ENCODE measurements at places on chromosomes 3 and 15.

- DNase-seq, result no peak
These were observed 133.3 kb downstream of the EPHB1 start for GRCh38 chr3:134928392-134928791.

GRCh38 chr3:127263586-127264231 is 24.1 kb downstream of the PRR20G start:
- no peak for DNase-seq

DNA sequence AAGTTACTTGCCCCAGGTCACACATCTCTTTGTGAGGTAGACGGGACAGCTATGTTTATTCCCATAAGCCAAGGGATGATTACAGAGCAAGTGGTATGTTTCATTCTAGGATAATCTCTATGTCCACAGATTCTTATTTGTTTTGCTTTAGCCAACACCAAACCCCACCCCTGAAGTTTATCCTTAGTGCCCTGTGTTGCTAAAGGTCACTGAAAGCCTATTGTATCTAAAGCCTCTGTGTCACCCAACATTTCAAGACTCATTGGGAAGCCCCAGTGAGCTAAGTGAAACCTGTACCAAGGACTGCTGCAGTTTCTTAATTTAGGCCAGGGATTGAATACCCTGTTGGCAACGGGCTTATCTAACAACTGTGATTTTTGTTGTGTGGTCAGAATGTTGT is 135.6 kb downstream of the ADAMTS9 start:
- DNase-seq, result no peak

- no peak for DNase-seq
These were observed 109.9 kb upstream of the RAP2B start for GRCh38 chr3:153052096-153052460.

- DNase-seq, result no peak
These were observed 396.6 kb upstream of the TMCO5A start for GRCh38 chr15:37537802-37538201.

DNA sequence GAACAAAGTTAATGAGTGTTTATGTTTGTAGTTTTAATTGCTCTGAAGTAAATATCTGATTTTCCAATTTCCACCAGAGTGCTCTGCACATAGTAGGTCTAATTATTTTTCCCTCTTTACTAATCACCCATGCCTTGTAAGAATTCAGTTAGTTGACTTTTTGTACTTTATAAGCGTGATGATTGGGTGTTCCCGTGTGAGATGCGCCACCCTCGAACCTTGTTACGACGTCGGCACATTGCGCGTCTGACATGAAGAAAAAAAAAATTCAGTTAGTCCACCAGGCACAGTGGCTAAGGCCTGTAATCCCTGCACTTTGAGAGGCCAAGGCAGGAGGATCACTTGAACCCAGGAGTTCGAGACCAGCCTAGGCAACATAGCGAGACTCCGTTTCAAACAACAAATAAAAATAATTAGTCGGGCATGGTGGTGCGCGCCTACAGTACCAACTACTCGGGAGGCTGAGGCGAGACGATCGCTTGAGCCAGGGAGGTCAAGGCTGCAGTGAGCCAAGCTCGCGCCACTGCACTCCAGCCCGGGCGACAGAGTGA is 507 bp upstream of the VHL start:
- DNase-seq, result no peak

- DNase-seq, result no peak
These were observed 18.9 kb downstream of the CX3CR1 start for GRCh38 chr3:39260957-39261356.

GRCh38 chr3:18989237-18989795 is 159.0 kb upstream of the KCNH8 start:
- no peak for DNase-seq

DNA sequence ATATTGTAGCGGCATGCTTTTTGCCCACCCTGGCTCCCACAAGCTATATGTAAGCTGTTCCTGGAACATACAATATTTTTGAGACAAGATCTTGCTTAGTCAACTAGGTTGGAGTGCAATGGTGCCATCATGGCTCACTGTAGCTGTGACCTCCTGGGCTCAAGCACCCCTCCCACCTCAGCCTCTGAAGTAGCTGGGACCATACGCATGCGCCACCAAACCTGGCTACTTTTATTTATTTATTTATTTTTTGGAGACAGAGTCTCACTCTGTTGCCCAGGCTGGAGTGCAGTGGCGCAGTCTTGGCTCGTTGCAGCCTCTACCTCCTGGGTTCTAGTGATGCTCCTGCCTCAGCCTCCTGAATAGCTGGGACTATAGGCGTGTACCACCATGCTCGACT is 6.7 kb upstream of the SQOR start:
- DNase-seq, result no peak

GRCh38 chr3:118272991-118273390 is 761.7 kb downstream of the IGSF11 start:
- no peak for DNase-seq

GRCh38 chr3:197460639-197461038 is 95.1 kb downstream of the BDH1 start:
- no peak for DNase-seq

- DNase-seq, result no peak
These were observed 166.6 kb downstream of the TIGIT start for GRCh38 chr3:114460459-114460858.

DNA sequence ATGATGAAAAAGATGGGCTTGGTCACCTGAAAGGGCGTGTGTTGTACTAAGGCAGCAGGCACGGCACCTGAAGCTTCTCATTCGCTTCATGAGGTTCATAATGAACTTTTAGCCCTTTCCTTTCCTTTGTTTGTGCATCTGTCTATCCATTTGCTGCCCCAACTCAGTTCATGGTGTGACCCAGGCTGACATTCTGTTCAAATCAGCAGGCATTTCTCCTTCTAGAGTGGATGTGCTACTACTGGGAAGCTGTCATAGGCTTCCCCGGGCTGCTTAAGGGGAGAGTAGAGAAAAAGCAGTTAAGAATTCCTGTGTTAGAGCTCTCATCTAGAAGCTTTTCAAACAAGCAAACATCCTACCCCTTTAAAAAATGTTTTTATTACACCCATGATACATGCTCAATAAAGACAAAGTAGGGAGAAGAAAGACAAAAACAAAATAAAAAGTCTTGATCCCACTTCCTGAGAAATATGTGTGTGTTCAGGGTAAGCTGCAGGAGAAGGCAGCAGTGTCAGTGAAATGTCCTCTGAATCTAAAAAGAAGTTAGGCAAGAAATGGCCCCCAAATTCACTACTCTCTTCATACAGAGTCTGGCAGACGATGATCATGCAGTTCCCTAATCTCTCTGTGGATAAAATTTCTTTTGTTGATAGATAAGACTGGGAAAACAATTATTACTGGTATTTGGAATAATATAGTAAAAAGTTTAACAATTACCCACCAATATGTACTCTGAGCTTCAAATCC is 136.9 kb upstream of the PFN2 start:
- DNase-seq, result no peak

DNA sequence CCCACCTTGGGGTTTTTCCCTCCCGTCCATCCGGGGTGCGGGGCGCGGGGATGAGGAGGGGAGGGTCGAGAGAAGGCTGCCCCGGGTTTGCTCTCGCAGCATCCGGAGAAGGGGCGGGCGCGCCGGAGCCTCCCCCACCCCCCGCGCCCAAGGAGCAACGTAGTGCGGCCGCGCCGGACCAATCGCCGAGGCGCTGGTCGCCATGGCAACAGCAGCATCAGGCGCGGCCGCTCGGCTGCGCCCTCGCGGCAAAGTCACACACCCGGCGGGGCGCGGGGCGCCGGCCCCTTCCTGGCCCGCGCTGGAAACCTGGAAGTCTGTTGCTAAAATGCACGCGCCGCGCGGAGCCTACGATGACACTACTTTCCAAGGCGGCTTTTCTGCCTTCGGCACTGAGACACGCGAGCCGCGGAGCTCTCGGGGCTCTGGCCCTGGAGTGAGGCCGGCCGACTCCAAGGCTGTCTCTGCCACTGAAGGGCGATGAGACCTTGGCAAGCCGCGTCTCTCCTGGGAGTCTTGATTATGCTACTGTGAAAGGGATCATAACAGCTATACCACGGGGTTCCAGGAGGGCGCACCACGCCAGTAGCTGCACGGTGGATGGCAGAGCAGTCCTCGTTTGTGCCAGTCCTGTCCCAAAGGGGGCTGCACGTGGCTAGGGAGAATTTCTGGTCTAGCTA is at the start of gene IQSEC1:
Gene IQSEC1, minus strand, starts transcription at position 104 of the 680 bp plus-strand sequence. CDS start 415 bp downstream, outside the sequence.
- peak; percentile 46 for DNase-seq

- DNase-seq, result no peak
These were observed 10.6 kb upstream of the SLC25A36 start for GRCh38 chr3:140931016-140931454.

DNA sequence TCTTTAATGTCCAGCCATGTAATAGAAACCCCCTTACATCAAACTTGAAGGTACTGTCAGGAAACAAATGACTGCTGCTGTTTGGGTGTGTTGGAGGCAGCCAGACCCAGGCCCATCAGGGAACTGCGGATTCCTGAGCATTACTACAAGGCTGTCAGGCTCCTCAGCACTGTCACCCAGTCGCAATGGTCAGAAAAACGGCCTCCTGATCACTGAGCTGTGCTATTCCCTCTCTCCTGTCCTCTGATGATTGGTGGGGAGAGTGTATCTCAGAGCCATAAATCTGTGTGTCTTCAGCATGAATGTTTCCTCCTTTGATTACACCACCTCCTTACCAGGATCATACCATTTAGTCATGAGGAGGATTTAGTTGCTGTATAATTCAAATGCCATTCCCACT is 135.2 kb upstream of the GADL1 start:
- no peak for DNase-seq

GRCh38 chr15:70094690-70095311 is 2.9 kb downstream of the TLE3 start:
- no peak for DNase-seq

DNA sequence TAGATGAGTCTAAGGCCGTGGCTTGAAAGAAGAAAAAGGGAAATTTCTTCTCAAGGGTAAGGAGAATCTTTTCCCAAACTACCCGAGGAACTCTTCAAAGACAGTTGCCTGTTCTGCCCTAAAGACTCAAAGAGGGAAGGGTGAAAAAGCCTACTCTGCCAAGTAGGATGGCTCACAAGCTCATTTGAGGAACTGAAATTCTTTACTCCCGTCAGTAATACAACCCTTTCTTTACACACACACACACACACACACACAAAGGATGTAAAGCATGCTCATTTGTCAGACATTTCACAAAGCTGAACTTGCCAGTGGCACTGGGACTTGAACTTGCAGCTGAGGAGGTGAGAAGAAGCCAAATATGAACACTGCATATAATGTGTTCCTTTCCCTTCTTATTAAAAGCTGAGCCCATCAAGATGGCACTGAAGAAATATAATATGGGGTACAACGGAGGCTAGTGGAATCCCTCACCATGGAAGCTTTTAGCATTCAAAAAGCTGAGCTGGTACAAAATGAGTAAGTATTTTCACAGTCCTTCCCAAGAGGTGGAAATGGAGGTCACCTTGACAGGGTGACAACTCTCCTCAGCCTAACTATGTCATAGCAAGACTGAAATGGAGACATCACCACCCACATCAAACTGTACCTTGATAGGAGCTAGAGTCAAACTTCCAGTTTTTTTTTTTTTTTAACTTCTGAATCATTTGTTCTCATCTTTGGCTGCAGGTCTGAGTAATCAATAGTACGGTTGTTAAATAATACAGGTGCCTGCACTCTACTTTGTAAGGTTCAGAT is 57.6 kb downstream of the TAFA4 start:
- no peak for DNase-seq

GRCh38 chr3:185164428-185165217 is 11.8 kb upstream of the C3orf70 start:
- no peak for DNase-seq

DNA sequence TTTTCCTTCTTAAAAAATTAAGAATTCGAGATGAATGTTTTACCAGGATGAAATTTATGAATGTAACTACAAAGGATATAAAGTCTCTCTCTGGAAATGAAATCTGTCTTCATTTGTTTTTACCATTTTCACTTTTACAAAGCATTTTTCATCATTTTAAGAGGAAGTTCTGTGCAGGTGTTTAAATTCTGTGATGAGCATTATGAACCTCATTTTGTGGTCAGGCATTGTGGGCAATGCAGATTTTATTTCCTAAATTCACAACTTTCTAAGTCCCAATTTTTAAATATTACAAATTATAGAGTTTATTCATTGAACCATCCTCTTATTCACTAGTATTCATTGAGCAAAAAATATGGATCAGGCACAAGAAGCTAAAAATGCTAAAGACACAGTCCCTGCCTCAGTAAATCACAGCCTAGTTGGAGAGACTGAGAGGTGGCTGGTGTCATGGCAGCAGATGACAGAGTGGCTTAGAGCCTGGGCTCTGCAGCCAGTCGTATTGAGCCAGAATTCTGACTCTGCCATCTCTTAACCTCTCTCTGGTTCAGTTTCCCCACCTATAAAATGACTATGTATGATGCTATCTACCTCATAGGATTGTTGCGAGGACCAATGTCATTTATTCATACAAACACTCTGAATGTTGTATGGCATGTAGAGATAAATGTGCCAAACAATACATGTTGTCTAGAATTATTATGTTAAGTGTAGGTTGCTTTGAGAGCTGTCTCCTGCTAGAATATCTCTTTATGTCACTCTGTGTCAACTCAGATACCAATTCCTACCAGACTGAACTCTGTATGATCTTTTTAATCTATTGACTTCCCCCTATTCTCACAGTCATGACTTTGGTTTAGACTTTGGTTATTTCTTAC is 7.5 kb upstream of the TGFBR2 start:
- DNase-seq, result no peak

DNA sequence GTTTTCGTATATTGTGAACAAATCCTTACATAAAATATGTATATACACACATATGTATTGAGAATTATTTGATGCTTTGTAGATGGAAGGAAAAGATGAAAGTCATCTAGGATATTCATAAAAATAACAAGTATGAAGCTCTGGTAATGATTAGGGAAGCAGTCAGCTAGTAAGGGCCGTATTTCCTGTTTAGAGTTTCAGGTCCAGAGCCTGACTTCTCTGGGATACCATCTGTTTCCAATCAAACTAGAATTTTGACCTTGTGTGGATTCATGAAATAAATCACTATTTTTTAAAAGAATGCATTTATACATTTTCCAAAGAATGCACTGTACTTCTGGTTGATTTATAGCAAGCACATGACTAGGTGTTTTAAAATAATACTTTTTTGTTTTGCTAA is 156.1 kb upstream of the CGNL1 start:
- DNase-seq, result no peak

DNA sequence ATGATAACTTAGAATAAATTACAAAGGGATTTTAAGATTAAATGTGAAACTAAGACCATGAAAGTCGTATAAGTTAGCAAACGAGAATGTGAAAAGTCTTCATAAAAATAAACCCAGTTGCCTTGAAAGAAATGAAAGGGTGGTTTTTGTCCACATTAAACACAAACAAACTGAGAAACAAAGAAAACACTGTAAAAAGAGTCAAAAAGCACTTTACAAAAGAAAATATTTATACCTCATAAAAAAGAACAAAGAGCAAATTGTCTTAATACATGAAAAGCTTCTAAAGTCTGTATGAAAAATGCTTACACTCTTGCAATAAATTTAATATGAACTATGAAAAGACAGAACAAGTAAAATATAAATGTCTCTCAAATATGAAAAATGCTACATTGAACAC is 865.9 kb upstream of the CADM2 start:
- DNase-seq, result no peak

GRCh38 chr3:49661281-49661680 is 12.9 kb upstream of the APEH start:
- no peak for DNase-seq
